ENCODE measurements at places on chromosomes 5 and 9.

DNA sequence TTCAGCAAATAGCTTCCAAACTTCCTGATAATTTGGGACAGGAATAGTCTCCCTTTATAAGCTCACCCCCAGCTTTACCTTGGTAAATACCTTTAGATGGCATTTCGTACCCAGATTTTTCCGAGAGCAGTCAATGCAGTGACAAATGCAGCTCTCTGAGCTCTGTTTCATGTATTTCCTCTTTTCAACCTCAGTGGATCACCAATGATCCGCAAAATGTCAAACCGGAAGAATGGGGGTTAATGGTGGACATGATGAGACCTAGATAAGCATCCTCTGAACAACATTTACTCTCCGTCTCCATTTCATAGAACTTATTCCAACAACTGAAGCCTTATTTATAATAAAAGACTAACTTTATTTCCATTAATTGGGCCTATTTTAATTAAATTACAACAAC lies 227.3 kb downstream of the MCTP1 start:
- no peak for DNase-seq

DNA sequence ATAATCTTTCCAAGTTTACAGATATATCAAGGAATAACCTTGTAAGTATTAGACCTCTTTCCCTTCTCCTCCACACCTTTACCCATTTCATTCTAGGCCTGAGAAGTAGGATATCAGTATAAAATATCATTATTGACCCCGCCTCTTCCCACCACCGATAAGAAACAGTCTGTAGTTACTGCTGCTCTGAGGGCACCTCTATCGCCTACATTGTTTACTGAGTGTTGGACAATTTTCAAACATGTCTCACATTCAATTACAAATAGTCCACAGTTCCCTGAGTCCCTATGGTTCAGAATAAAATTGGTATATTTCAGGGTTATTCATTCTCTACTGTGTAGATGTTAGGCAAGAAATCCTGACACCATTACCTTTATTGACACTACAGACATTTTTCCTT lies 73.4 kb downstream of the TEK start:
- DNase-seq = no peak

GRCh38 chr5:55671975-55672374 lies 40.1 kb downstream of the SLC38A9 start:
- DNase-seq = no peak

DNA sequence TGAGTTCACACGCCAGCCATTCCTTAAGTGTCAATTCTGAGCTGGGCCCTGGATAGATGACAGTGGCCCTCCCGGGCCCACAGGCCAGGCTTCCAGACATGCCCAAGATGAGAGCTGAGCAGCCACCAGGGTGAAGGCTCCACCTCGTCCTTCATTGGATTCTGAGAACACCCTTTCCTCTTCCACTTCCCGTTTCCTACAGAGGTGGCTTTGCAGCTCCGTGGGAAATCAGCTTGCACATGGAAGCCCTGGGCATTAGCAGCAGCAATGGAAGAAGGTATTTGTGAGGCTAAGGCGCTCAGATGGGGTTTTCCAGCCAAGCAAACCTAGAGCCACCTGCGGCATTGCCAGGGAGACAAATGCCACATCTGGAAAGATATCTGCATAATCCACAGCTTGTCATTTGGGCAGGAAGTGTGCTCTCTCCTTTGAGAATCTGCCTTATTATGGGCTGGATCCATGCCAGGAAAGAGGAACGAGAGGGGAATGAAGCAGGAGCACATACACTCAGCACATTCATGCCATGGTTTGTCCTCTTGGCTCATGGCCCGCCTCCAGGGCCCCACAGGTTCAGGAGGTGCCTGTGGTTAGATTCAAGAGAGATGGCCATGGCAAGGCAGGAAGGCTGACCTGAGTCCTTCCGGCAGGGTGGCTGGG lies 34.1 kb downstream of the CFAP77 start:
- no peak for DNase-seq

DNA sequence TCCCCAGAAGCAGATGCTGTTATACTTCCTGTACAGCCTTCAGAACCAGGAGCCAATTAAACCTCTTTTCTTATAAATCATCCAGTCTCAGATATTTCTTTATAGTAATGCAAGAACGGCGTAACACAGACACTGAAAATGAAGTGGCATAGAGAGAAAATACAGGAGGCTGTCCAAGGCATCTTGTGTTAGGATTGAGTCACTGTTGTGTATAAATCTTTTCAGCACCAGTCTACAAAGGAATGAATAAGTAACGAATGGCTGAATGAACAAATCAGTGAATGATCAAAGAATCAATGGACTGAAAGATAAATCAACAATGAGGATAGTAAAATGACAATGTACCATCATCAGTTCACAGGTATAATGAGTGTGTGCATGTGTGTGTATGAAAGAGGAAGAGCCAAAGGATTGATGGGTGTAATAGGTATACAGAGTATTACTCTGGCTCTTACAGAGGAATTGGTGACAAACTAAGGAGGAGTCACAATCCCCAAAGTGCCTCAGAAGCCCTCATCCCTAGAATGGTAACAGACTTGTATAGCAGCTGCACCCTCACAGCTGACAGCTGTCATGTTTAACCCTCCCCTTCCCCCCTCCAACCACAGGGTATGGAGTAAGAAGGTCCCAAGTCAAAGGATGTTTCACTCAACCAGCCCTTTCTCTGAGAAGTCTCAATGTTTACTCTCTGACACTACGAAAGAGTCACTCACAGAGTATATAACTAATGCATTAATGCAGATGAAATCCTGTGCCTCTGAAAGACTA lies 29.8 kb upstream of the MIER3 start:
- no peak for DNase-seq

DNA sequence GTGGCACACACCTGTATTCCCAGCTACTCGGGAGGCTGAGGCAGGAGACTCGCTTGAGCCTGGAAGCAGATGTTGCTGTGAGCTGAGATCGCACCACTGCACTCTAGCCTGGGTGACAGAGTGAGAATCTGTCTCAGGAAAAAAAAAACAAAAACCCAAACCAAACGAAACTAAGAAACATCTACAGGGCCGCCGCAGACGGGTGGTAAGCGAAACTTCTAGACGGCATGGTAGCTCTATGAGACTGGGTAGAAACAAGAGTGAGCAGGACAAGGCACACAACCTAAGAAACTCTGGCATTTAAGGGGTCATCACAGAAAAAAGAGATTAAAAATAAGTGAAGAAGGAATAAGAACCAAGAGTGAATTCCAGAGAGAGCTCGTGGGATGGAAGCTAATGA lies 454.8 kb upstream of the KLF4 start:
- DNase-seq = no peak

DNA sequence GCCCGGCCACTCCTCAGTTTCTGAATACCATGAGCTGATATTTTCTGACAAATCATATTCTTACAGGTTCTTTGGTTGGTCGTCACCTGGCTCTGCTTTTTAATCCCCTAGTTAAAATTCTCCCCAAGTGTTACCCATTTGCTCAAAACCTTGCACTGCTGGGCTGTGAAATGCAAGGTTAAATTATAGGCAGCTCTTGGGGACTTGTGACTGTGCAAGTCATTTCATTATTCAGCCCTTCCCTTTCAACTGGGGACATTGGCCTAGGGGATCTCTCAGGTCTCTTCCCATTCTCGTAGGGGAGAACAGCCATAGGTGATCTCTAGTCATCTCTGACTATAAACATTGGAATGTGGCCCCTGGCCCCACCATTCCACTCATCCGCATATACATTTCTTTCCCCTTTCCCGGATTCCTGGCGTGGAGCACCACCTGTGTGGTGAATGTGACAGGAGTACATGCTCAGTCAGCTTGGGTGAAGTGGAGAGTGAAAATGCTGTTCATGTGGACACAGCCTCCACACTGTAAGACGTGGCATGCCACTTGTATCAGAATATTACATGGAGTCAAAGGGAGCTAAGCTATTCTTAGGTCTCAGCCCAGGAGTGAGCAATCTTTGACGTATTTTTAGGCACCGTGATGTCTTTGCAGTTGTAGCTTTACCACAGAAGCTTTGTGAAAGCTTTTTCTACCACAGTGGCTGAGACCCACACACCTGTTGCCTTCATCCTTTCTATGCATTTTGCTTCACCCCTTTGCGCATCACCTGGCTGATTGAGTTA lies 386.7 kb downstream of the KDM4C start:
- no peak for DNase-seq

DNA sequence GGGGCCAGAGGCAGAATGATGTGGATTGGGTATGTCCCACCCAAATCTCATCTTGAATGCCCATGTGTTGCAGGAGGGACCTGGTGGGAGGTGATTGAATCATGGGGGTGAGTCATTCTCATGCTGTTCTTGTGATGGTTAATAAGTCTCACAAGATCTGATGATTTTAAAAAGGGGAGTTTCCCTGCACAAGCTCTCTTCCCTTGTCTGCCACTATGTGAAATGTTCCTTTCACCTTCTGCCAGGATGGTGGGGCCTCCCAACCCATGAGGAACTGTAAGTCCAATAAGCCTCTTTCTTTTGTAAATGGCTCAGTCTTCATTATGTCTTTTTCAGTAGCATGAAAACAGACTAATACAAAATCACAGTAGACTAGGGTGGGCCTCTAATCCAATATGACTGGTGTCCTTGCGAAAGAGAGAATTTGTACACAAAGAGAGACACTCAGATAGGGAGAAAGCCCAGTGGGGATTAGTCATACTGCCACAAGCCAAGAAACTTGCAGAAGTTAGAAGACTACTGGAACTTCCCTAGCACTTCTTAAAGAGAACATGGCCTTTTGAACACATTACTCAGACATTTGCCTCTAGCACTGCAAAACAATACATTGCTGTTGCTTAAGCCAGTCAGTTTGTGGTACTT lies 68.4 kb downstream of the ANXA1 start:
- DNase-seq = no peak

DNA sequence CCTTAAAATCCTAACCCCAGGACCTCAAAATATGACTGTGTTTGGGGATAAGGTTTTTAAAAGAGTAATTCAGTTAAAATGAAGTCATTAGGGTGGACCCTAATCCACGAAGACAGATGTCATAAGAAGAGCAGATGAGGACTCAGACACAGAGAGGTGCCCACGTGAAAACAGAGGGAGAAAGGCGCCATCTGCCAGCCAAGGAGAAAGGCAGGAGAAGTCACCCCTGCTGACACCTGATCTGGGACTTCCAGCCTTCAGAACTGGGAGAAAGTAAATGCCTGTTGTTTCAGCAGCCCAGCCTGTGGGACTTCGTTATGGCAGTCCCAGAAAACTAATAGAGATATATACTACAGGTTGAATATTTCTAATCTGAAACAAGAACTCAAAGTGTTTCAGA lies 67.4 kb downstream of the ROR2 start:
- DNase-seq = no peak

GRCh38 chr9:98465799-98466198 lies 210.3 kb upstream of the TBC1D2 start:
- DNase-seq = no peak

DNA sequence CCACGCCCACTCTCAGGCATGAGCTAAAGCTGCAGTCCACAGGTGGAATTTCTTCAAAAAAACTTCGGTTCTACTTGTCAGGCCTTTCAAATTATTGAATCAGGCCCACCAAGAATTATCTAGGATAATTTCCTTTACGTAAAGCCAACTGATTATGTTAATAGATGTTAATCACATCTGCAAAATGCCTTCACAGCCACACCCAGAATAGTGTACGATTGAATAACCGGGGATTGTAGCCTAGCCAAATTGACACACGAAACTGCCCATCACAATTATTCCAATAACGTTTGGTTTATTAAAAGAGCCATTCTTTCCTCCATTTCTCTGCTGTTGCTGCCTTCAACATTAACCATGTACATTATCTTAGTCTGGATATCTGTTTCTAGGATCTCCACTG lies 148.7 kb downstream of the NR3C1 start:
- no peak for DNase-seq

- DNase-seq = no peak
Observed at GRCh38 chr5:43664501-43665040, 61.6 kb downstream of the NNT start.

GRCh38 chr9:95336281-95336680 lies 18.8 kb upstream of the FANCC start:
- no peak for DNase-seq

All from neuronal stem cell (in vitro differentiated cells).